ENCODE measurements at places on chromosomes 7 and 10.

DNA sequence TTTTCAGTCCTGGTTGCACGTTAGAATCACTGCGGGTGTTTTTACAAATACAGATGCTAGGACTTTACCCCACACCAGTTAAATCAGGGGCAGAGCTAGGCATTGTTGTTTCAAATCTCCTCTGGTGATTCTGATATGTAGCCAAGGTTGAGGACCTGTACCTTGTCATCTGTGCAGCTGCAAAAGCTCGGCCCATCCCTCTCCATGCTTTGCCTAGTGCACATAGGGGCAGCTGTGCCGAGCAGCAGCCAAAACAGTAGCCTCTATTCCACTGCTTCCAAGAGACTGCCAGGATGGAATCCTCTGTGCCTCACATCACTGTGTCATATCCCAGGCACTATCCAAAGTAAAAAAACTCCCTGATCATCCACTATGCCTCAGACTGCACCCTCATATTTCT lies 181.3 kb downstream of the CDK14 start:
- DNase-seq: no peak

- no peak for DNase-seq
These were observed 39.9 kb upstream of the FGL2 start for GRCh38 chr7:77239471-77239870.

- DNase-seq: no peak
These were observed 243.6 kb downstream of the TWIST1 start for GRCh38 chr7:18873734-18874336.

DNA sequence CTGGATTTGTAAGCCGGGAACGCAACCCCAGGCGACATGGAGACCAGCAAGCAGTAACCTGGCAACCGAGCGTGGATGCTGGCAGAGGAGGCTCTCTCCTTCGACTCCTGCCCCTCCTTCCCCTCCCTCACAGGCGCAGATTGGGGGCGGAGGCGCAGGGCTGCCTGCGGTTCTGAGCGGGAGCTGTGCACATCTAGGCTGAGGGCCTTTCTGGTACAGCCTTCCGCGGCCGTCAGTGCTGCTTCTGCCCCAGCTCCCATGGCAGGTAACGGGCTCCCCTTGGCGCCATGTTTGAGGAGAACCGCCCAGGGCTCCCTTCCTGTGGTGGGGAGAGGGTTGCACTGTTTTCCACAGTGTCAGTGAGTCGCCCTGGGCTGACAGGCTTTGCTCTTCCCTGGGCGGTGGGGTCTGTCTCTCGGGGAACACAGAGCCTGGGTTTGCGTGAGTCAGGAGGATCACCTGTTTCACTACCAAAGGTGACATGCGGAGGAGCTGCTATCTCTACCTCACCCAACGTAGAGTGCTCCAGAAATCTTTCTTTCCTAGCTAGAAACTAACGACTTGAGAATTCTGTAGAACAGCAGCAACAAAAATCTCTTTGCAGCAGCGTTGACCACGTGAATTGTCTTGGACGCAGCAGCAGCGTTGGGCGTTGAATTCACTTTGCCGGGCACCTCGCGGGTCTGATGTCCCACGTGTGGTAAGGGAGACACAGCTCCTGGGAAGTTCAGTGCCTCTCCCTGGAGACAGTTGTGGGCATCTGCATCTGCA lies 154.8 kb upstream of the COBL start:
- no peak for DNase-seq

DNA sequence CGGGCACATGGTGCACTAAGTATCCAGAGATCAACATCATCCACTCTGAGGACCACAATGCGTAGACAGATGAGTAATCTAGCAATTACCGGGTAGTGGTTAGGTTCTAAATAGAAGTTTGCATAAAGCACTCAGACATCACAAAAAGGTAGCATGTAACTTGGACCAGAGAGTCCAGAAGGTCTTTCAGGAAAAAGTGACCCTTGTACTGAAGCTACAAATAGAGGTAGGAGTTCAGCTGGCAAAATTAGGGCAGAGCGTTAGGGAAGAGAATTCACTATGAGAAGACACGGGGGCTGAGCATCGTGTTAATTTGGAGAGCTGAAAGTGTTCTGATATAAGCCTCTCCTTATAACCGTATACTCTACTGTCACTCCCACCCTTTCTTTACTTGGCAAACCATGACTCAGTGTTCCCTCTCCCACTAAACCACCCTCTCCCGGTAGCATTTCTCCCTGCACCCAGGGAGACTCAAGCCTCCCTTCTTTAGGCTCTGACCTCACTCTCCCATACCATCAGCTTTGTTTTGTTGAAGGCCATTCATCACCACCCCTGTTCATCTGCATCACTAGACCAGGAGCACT lies 222.2 kb upstream of the FZD1 start:
- no peak for DNase-seq

DNA sequence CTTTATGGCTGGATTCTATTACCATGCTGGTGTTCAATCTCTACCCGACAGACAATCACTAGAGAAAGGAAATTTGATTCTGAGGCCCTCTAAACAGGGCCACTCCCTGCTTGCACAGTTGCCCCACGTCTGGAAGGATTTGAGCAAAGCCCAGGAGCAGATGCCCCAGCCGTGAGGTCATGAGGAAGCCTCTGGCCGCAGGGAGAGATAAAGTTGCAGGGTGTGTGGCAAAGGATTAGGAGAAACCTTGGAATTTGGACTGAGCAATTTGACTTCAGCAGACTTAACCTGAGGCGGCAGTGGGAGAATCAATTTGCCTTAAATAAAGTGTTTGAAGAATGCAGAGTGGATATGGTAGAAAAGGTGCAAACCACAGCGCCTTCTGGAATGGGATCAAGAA lies 40.2 kb upstream of the KLF6 start:
- peak; percentile 19 for DNase-seq

DNA sequence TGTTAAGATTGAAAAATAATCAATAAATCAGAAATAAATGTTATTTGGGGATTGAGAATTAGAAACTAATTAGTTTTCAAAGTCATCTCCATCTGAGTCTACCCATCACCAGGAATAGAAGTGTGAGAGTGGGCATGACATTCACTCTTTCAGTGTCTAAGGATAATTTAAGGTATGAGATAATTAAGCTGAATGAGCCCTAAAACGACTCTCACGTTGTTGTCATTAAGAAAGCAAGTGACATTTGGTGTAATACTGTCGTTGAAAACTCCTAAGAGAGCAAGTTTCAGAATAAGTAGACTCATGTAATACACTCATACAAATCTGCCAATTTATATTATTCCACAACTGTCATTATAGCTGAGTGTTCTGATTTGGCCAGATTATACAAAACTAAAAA lies 7.1 kb downstream of the AGMO start:
- DNase-seq: no peak

GRCh38 chr10:35595106-35595505 lies 10.0 kb upstream of the GJD4 start:
- DNase-seq: no peak

DNA sequence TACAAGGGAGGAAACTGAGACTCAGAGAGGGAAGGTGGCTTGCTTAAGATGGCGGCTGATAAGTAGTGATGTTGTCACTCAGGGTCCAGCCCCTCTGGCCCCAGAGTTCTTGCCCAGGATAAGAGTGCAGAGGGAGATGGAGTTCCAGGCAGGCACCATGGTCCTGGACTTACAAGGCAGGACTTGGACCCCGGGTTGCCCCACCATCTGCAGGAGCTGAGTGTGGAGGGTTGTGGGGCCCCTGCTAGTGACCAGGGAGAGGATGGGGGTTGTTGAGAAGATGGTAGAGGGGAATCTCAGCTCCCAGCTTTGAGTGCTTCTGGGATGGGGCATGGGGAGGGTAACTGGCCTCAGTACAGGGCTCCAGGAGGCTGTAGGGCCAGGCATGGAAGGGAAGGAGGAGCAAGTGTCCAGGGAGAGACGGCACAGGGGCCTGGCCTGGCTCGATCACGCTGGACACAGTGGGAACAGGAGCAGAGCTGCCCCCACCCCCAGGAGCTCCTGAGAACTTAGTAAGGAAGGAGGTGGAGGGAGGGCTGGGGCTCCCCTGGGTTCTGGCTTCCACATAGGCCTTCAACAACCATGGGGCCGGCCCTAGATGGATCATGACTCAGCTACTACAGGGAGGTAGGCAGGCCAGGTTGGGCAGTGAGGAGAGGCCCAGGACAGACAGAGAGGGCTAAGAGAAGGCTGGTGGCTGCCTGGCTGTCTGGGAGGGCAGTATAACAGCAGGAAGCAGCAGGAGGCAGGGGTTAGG lies 28.2 kb downstream of the PPIF start:
- DNase-seq: no peak

GRCh38 chr7:74101061-74101681 lies 17.6 kb downstream of the LIMK1 start:
- DNase-seq: no peak

- DNase-seq: no peak
These were observed 34.4 kb upstream of the ETV1 start for GRCh38 chr7:14023838-14024237.

DNA sequence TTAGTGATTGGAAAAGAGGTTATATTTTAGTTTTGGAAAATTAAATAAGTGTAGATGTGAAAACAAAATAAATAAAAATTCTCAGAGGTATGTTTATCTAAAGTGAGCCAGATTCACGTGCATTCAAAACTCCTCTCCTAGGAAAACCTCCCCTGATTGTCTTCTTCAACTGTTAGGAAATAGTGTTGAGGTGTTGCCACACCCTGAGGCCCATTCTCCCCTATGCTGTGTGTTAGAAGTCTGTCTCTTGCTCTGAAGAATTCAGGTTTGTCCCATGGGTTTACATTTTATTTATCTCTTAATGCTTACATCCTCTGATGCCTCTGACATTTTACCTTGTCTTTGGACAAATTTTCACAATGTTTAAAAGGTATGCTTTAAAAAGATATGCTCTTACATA lies 40.3 kb downstream of the PTPRE start:
- no peak for DNase-seq

DNA sequence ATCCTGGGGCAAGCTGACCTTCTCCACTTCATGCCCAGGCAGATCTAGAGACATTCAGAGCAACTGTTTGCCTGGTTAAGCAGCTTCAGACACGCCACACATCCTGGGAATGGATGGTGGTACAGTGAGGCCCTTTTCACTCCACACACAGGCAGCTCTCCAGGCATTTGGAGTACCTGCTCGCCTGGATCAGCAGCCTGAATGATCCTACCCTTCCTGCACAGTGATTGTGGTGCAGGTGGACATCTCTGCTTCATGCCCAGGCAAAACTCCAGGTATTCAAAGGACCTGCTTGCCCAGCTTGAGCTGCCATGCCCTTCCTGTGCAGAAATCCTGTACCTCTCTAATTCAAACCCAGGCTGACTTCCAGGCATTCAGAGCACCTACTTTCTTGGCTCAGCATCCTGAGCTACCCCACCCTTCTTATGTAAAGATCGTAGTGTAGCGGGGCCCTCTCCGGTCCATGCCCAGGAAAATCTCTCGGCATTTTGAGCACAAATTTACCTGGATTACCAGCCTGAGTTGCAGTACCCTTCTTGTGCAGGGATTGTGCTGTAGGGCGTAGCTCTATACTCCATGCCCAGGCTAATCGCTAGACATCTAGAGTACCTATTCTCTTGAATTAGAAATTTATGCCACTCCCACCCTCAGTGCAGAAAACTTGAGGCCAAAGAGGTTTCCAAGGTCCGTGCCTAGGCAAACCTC lies 972.8 kb downstream of the ANKRD7 start:
- DNase-seq: no peak

DNA sequence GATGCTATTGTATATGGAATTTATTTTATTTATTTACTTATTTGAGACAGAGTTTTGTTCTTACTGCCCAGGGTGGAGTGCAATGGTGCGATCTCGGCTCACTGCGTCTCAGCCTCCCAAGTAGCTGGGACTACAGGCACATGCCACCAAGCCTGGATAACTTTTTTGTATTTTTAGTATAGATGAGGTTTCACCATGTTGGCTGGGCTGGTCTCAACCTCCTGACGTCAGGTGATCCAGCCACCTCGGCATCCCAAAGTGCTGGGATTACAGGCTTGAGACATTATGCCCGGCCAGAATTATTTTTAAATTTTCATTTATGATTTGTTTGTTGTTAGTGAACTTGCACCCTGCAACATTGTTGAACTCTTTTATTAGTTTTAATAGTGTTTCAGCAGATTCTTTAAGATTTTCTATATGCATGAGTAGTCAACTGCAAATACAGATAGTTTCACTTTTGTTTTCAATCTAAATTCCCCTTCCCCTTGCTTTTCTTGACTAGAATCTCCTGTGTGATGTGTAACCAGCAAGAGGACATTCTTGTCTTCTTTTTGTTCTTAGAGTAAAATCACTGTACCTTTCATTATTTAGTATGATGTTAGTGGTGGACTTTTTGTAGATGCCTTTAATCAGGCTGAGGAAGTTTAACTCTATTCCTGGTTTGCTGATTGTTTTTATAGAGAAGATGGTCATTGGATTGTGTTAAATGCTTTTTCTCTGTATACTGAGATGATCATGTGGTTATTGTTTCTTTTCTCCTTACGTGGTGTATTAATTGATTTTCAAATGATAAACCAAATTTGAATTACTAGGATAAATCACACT lies 27.8 kb downstream of the ZNF33A start:
- DNase-seq: no peak

- no peak for DNase-seq
These were observed 65.8 kb downstream of the NT5C2 start for GRCh38 chr10:103127241-103127640.

GRCh38 chr10:96910488-96911395 lies 78.6 kb downstream of the LCOR start:
- DNase-seq: peak; percentile 43

DNA sequence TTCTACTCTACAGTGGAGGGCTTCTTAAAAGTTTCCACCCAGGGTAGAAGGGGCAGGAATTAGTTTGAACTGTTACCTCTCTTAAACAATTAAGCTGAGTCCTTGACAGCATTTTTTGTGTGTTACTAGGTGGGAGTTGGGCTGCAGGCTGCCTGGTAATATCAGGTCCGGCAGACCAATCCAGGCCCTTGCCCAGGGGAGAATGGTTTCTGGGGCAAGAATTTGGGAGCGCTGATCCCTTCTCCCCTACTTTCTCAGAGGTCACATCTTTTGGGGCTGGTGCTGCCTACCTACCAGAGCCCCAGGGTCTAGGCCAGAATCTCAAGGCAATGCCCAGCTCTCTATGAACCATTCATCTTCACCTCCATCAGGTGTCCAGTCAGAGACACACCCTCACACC lies 1.6 kb downstream of the PPRC1 start:
- DNase-seq: no peak

DNA sequence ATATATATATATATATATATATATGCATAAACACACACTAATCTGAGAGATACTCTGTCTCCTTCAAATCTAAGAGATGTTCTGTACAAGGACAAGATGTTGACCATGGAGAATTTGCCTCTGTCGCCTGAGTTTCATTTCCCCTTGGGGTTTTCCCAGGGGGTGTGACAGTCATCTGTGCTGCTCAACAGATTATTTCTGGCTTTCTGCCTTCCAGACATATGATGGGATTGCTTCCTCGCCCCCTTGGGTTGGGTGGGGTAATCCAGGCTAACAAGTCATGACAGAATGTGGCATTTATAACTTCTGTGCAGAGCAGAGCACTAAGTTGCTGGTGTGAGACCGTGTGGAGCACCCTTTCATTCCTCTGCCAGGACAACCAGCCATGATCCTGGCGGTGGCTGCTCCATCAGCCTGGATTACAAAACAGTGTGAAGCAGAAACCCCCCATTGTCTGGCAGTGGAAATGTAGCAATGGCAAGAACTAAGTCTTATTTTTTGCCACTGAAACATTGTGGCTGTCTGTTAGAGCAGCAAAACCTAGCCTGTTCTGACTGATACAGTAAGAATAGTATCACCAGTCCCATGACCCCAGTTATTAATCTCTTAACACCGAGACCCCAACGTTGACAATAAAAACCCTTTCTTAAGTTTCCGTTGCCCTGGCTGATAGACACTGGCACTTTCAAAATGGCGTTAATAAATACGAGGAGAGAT lies 13.7 kb upstream of the USP6NL start:
- DNase-seq: no peak

GRCh38 chr10:66762218-66762729 lies 163.6 kb upstream of the LRRTM3 start:
- DNase-seq: no peak

GRCh38 chr10:110456046-110456445 lies 41.7 kb upstream of the DUSP5 start:
- no peak for DNase-seq

Data from HuH-7.5 (cell line).